ENCODE measurements at places on chromosomes 12 and 14. TPM values are rescaled to one million over a fixed set of nuclear protein-coding genes. Genes with fewer than 3 reads are reported as not detected.

- no peaks in the 10 kb centered on the region for H3K4me1 ChIP-seq
- H3K27me3 ChIP-seq, result peaks cover 5% of the 10 kb centered on the region
- H3K36me3 ChIP-seq, result no peaks in the 10 kb centered on the region
- DNase-seq, result no peak
- H3K27ac ChIP-seq, result no peak overlapping the region
Measured at GRCh38 chr12:29711381-29711780, 72.4 kb downstream of the TMTC1 start.

DNA sequence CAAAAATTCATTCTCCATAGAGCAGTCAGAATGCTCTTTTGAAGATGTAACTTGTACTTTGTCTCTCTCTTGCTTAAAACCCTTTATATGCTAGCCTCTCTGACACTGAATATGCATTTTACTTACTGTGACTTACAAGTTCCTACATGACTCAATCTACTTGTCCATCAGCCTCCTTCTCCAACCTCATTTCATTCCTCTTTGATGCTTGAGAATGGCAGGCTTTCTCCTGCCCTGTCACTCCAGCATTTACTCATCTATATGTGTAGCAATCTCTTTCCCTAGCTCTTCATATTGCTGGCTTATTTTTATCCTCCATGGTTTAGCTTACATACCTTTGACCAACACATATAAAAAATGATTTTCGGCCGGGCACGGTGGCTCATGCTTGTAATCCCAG, 561.9 kb downstream of the CCER1 start:
- H3K4me1 ChIP-seq, result peaks cover 3% of the 10 kb centered on the region
- no peak overlapping the region for H3K27ac ChIP-seq
- no peak overlapping the region for H3K4me3 ChIP-seq
- peaks cover 1% of the 10 kb centered on the region for H3K27me3 ChIP-seq
- no peak for DNase-seq
- H3K36me3 ChIP-seq, result no peaks in the 10 kb centered on the region

DNA sequence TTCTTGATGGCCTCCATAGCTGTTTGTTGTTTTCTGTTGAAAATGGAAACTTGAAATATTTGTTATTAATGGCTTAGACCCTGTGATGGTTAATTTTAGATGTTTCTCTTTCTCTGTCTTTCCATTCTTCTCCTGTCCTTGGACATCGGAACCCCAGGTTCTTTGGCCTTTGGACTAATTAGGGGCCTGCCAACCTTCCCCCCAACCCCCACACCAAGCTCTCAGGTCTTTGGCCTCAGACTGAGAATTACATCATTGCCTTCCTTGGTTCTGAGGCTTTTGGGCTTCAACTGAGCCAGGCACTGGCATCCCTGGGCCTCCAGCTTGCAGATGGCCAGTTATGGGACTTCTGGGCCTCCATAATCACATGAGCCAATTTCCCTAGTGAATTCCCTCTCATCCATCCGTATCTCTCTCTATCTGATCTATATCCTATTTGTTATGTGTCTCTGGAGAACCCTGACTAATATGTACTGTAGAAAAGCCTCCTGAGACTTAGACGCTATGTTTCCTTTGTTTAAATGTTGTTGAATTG, 71.6 kb downstream of the FGD4 start:
- H3K4me1 ChIP-seq, result no peaks in the 10 kb centered on the region
- H3K36me3 ChIP-seq, result peaks cover 19% of the 10 kb centered on the region
- no peak for DNase-seq
- H3K27me3 ChIP-seq, result peaks cover 9% of the 10 kb centered on the region
- H3K4me3 ChIP-seq, result no peak overlapping the region

The CRIP2 gene
- 67.4 TPM for total RNA-seq

- no peak for DNase-seq
- H3K36me3 ChIP-seq, result no peaks in the 10 kb centered on the region
- H3K27ac ChIP-seq, result no peak overlapping the region
- H3K4me3 ChIP-seq, result no peak overlapping the region
Measured at GRCh38 chr12:42691991-42692557, 102.5 kb upstream of the PRICKLE1 start.

- H3K4me1 ChIP-seq, result peaks cover 29% of the 10 kb centered on the region
- H3K27ac ChIP-seq, result no peak overlapping the region
- H3K4me3 ChIP-seq, result no peak overlapping the region
- H3K27me3 ChIP-seq, result no peaks in the 10 kb centered on the region
- no peaks in the 10 kb centered on the region for H3K36me3 ChIP-seq
- peak; percentile 32 for DNase-seq
Measured at GRCh38 chr12:94074980-94075629, 73.3 kb upstream of the PLXNC1 start.

- peak overlapping the region; percentile 91 for H3K27ac ChIP-seq
- peaks cover 21% of the 10 kb centered on the region for H3K36me3 ChIP-seq
- peaks cover 14% of the 10 kb centered on the region for H3K27me3 ChIP-seq
- peaks cover 29% of the 10 kb centered on the region for H3K4me1 ChIP-seq
- peak overlapping the region; percentile 99 for H3K4me3 ChIP-seq
Measured at GRCh38 chr12:109999649-109999971, 380 bp downstream of the ANKRD13A start.

The SMIM41 gene
- total RNA-seq, result not detected

The DHH gene
- 0.46 TPM for total RNA-seq

- no peaks in the 10 kb centered on the region for H3K4me1 ChIP-seq
- no peaks in the 10 kb centered on the region for H3K36me3 ChIP-seq
- no peak overlapping the region for H3K4me3 ChIP-seq
- no peaks in the 10 kb centered on the region for H3K27me3 ChIP-seq
Measured at GRCh38 chr14:53127832-53128231, 25.3 kb downstream of the DDHD1 start.

DNA sequence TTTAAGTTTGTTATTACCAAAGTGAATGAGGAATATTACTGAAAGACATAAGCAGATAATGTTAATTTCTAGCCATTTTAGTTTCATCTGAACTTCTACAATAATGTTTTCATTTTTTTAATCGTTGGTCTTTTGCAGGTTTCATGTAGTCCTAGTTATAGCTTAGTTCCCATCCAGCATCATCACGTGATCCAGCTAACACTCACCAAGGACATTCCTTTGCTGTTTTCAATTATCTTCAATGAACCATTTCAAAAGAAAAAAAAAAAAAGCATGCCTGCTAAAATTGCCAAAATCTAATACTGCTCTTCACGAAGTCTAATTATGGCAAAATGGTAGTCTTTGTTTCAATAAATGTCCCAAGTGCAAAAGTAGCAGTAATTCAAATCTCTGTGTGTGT, 187.7 kb upstream of the ATXN7L3B start:
- no peaks in the 10 kb centered on the region for H3K4me1 ChIP-seq
- H3K27ac ChIP-seq, result no peak overlapping the region
- H3K4me3 ChIP-seq, result no peak overlapping the region
- no peaks in the 10 kb centered on the region for H3K27me3 ChIP-seq
- H3K36me3 ChIP-seq, result no peaks in the 10 kb centered on the region

- peaks cover 3% of the 10 kb centered on the region for H3K4me1 ChIP-seq
- no peaks in the 10 kb centered on the region for H3K36me3 ChIP-seq
- DNase-seq, result no peak
Measured at GRCh38 chr12:25423355-25424050, 129.6 kb downstream of the LMNTD1 start.

The AQP5 gene
- total RNA-seq, result 0.26 TPM

The NAV3 gene
- total RNA-seq, result 20.3 TPM

The BMP4 gene
- 101 TPM for total RNA-seq

The STRAP gene
- 138 TPM for total RNA-seq

DNA sequence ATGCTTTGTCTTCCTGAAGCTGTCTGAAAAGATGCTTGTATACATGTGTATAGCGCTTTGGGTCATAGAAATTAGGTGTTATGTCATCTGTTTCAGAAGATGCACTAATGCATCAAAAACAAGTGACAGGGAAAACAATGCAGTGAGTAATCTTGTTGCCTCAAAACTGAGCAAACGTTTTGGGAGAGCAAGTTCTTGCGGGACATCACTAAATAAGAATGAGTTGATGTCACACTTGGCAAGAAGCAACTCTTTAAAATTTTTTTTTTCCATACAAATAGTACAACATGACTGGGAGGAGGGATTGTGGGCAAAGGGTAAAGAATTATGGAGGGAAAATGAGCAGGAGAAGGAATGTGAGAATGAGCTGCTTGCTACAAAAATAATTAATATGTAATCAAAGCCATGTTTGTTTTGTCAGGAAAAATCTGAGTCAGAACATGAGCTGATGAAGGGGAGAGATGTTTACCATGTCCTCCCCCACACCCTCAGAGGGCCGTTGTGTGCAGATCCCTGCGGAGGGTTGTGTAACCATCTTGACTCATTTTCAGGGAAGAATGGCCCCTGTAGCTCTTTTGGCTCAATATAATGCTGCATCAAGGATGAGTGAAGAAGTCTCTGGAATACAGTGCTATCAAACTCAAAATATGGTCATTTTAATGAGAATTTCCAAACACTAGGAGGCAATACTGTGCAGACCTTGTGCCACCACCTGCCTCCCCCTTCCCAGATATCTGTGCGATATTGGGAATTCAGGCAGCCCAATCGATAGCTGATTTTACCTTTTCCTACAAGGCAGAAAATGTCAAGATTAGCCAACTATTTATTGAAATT, 41.4 kb downstream of the BORCS5 start:
- H3K4me3 ChIP-seq, result no peak overlapping the region
- H3K4me1 ChIP-seq, result peaks cover 7% of the 10 kb centered on the region
- H3K27me3 ChIP-seq, result peaks cover 3% of the 10 kb centered on the region
- no peak overlapping the region for H3K27ac ChIP-seq
- H3K36me3 ChIP-seq, result no peaks in the 10 kb centered on the region

DNA sequence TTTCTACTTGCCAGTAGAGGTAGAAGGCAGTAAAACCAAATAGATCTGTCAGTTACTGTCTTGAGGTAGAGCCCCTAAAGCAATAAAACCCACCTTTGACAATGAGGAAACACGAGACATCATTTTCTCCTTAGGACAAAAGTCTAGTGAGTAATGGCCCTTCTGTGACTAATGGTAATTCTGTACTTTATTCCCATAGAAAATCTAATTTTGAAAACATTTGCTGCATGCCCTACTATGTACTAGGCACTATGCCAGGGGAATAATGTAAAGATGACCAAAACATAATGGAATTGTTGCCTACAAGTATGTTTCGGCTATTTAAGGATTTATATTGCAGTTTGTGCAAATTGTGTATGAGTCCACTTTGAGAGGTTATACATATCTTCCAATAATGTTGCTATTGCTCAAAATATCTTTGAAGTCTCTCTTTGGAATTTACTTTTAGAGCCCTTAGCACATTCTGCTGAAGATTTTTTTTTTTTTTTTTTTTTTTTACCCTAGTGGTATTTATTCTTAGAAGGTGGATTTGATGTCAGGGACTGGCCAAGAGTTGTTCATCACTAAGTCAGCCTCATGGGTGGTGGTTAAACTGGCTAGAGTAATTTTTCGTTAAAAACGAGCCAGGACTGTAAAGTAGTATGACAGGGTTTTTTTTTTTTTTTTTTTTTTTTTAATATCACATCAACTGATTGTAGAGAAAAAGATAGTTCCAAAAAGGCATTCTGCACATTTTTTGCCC, 109.7 kb downstream of the CRADD start:
- no peak overlapping the region for H3K27ac ChIP-seq
- DNase-seq, result no peak
- H3K36me3 ChIP-seq, result no peaks in the 10 kb centered on the region
- H3K4me3 ChIP-seq, result no peak overlapping the region
- no peaks in the 10 kb centered on the region for H3K4me1 ChIP-seq

The FOXA1 gene
- total RNA-seq, result 5.2 TPM

DNA sequence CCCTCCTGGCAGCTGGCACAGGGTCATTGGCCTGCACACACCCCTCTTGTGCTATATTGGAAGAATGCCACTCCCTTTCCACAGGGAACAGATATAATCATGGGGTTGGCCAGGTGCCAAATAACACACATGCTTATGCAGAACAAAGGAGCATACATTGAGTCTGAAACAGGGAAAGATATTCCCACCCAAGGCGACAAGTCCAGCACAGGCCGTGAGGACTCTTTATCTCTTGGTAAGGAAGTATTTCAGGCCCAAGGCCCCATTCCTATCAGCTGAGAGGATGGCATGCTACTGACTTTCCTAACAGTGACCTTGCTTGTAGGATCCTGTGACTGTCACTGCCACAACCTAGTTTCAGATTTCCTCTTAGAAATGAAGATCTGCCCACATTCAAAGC, 59.0 kb upstream of the STXBP6 start:
- no peaks in the 10 kb centered on the region for H3K36me3 ChIP-seq
- no peaks in the 10 kb centered on the region for H3K27me3 ChIP-seq
- no peak overlapping the region for H3K27ac ChIP-seq

DNA sequence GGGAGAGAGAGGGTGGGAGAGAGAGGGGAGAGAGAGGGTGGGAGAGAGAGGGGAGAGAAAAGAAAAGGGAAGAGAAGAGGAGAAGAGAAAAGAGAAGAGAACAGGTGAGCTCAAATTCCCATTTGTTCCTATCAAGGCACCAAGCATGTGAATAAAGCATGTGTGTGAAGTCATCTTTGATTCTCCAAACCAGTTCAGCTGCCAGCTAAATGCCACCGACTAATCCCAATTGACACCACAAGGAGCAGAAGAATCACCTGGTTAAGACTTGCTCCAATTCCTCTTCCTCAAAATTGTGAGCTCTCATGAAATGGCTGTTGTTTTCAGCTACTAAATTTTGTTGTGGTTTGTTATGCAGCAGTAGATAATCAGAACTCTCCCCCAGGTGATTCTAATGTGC, 188.9 kb downstream of the TMX1 start:
- H3K27me3 ChIP-seq, result no peaks in the 10 kb centered on the region
- peaks cover 3% of the 10 kb centered on the region for H3K4me1 ChIP-seq
- H3K36me3 ChIP-seq, result no peaks in the 10 kb centered on the region

DNA sequence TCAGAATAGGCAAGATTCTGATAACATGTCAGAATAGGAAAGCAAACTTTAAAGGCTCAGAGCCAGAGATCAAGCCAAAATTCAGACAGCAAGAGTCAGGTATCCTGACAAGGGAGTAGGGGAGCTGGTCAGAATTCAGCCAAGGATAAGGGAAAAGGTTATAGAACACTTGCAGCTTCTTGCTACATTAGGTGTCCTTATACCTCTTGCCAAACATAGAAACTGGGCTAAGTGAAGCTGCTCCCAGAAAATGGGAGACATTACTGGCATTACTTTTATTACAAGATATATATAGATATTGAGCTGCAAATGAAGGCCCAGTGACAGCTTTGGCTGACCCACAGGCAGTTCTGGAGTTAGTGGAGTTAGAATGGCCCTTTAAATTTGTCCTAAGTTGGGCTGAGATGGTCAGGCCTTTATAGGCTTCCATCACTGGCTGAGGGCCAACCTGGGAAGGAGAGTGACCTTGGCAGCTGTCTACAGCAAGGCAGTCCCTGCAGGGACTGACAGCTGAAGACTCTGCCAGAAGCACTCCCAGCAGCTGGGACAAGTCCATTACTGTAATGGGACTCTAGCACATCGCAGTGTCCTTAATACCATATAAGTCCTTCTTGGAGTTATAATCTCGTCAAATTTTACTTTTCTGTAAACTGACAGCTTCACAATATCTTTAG, 83.0 kb downstream of the LRRC9 start:
- DNase-seq, result no peak
- no peak overlapping the region for H3K27ac ChIP-seq
- no peak overlapping the region for H3K4me3 ChIP-seq
- no peaks in the 10 kb centered on the region for H3K4me1 ChIP-seq
- no peaks in the 10 kb centered on the region for H3K27me3 ChIP-seq

Data from endothelial cell (in vitro differentiated cells).